NCI-H1105 (cell line): ENCODE measurements at places on chromosomes 4 and X.
A peak's percentile ranks its signal among the peaks of the same experiment; 100 is the strongest.

- no peak for DNase-seq
Observed at GRCh38 chr4:120724656-120725055, 197.9 kb downstream of the PRDM5 start.

GRCh38 chr4:140027101-140027500 lies 126.9 kb downstream of the MAML3 start:
- no peak for DNase-seq

DNA sequence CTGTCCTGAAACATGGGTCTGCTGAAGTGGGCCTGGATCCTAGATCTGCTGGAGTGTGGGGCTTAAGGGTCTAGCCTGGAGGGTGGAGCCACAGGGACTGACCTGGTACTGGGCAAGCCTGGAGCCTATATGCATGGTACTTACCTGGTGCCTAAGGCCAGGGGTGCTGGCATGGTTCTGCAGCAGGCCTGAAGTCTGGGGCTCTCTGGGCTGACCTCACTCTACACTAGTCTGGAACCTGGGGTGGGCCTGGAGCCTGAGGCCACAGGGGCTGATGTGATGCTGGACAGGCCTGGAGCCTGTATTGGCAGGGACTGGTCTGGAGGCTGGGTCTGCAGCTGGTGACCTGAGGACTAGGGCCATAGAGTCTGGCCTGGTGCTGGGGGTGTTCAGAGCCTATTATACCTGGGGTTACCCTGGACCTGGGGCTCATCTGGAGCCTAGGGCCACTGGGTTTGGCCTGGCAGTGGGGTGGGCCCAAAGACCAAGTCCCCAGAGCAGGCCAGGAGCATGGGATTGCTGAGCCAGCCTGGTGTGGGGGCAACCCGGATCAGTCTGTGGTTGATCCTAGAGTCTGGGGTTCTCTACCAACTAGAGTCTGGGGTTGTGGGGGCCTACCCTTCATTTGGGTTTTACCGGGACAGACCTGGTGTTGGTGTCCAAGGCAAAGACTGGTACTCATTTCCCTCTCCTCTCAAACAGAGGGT lies 179.6 kb downstream of the SLC4A4 start:
- DNase-seq: no peak

DNA sequence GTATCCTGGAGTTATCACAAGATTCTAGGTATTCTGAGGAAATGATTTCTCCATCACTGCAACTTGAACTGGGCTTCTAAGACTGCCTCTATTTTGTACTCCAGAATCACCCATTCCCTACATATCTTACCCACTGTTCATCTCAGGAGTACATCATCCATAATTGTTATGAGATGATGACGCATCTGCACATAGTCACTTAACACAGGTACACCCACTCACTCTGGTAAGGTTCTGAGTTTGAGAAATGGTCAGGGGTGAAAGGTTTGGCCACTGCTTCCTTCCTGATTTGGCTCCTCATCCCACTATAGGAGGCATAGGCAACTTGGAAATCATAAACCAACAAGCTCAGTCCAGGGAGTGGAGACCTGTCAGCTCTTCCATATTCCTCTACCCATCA lies 143.9 kb downstream of the GLRA2 start:
- no peak for DNase-seq

DNA sequence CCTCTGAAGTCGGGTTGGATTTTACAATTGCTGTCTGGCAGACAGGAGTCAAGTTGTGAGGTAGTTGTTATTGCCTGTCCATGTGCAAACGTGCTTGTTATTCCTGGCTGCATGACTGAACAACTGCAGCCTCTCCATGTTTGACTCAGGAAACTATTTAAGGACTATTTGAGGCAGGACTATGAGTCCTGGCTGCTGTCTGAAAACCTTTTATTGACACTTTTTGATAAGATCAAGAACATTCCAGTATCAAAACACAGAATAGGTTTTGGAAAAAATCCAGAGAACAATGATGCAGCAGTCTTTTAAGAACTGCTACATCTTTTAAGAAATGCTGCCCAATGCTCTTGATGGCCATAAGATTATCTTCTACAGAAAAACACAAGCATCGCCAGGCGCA lies 10.0 kb upstream of the SPRY1 start:
- DNase-seq: no peak

DNA sequence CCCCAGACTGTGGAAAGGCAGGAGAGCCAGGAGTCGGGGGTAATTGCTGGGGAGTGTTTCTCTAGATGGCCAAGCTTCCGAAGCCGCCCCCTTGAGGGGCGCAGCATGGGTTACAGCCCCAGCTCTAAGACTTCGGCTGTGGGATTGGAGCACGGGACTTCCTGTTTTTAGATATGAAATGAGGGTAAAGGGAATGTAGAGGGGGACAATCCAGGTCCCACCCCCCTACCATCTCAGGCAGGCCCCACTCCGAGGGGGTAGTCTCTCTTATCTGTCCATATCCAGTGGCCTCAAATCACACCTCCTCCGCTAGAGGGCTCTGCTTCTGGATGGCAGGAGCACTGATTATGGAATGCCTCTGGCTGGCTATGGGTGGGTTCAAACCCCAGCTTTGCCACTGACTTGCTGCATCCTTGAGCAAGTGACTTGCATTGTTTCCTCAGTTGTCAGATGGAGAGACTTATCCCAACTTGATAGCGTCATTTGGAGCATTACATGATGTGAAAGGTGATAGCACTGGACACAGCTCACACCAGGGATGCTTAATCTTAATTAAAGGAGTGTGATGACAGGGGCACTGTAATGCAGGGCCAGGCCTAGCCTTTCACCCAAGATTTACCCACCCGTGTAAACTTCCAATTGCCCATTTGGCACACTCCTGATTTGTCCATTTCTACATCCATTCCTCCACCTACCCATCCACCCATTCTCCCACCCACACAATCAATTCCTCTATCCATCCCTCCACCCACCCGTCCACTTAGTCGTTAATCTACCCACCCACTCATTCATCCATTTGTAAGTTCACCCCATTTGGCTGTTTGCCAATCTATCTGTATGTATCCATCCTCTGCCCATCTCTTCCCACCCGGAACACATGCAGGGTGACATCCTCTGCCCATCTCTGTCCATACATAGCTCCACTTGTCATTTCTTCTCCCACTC lies 848 bp upstream of the KCND1 start:
- peak; percentile 36 for DNase-seq
